HFFc6 (cell line): ENCODE measurements at places on chromosomes 4 and X. TPM values are rescaled to one million over a fixed set of nuclear protein-coding genes. Genes with fewer than 3 reads are reported as not detected.

DNA sequence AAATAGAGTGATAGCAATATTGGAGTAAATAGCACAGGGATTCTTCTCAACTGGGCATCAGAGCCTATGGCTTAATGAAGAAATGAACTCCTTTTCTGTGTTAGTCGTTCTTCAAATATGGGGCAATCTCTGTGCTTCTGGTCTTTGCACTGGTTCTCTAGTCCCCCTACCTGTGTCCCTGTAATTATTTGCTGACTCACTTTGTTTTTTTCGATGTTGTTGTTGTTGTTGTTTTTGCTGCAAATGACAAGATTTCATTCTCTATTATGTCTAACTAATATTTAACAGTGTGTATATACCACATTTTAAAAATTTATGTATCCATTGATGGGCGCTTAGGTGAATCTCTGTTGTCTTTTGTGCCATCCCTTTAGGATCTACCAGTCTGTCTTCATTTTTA is 2137.8 kb upstream of the TENM3 start:
- no peak for DNase-seq

- DNase-seq = no peak
Observed at GRCh38 chr4:15078682-15079642, 76.7 kb downstream of the CPEB2 start.

- no peak for DNase-seq
Observed at GRCh38 chrX:21974011-21974385, 33.5 kb downstream of the SMS start.

GRCh38 chrX:13094374-13094773 is 50.0 kb upstream of the FAM9C start:
- DNase-seq = no peak

- peak; percentile 28 for DNase-seq
Observed at GRCh38 chr4:47686294-47686872, 151.5 kb downstream of the CORIN start.

DNA sequence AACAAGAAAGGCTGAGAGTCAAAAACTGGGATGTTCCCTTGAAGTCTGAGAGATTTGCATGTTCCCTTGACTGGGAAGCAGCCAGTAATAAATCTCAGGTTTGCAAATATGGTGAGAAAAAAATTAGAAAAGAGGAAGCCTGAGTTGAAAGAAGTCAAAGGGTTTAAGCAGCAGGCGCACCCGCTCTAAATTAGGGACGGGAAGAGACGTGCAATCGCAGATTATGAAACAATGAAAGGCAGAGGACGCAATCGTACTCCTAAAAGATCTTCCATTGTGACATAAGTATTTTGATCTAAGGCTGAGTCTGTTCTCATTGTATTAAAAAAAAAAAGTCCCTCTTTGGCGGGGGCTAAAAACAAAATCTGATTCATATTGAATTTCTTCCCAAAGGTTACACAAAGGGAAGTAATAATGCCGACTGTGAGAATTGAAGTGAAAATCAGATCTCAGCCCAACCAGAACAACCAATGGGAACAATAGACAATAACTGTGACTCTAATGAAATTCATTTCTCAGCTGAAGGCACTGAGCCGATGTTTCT is 28.2 kb downstream of the SAT1 start:
- no peak for DNase-seq

The XAGE2 gene
- not detected in 3 replicates for total RNA-seq
